ENCODE measurements at places on chromosomes 3 and 15.
A peak's percentile ranks its signal among the peaks of the same experiment; 100 is the strongest.

GRCh38 chr15:59221511-59222505, 15.2 kb downstream of the LDHAL6B start:
- DNase-seq = peak; percentile 94

DNA sequence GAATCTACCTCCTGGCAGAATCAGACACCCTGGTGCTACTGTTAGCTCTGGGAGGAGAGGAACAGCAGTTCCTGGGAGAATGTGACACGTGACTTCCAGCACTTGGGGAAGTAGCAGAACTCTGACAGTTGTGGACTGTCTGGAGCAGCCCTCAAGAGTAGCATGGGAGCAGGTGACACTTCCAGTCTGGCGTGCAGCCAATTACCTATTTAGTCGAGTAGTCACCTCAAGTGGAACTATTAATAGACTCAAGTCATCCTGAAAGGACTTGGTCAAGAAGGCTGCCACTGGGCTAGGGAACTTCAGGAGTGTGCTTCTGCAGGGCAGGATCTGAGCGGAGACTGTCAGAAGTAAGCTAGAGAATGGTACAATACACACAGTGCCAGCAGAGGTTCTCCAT, 62.3 kb downstream of the MTHFS start:
- no peak for DNase-seq

GRCh38 chr3:138946663-138947494, at the start of the genes FOXL2 and FOXL2NB:
TSS of gene FOXL2 (minus strand) at chr3:138947137. CDS start at chr3:138946722, 415 bp downstream.
TSS of gene FOXL2NB (plus strand) at chr3:138947217. CDS start at chr3:138947365, 148 bp downstream.
- DNase-seq = peak; percentile 66

- DNase-seq = no peak
Measured at GRCh38 chr3:128160661-128161060, 7.4 kb downstream of the EEFSEC start.

DNA sequence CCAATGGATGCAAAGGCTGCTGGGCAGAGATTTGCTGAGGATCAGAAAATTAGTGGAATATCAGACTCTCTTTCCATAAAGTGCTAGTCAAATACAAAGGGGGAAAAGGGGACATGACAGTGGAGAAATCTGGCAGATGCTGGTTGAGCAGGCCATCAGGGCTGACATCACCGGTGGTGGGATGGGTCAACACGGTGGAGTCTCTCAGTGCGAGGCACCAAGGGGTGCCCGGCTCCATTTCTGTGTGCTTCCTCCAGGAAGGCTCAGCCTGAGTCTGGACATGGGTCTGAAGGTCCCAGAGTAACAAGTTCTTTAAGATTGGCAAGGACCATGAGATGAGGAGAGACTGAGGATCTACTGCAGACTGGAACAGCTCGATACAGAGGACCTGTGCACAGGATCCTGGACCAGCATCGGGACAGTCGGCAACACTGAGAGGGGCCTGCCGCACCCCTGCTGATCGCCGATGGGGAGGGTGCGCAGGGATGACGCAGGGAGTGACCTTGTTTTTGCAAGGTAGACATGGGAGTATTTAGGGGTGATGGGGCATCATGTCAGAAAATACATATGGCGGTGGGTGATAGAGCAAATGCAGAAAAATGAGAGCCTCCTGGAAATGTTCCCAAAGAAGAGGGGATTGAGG, 92.7 kb downstream of the SEC22A start:
- no peak for DNase-seq

Data from iris pigment epithelial cell (primary cell).